NCI-H446 (cell line): ENCODE measurements at places on chromosomes 11 and 22.

GRCh38 chr11:107777110-107777509 lies 65.3 kb upstream of the SLN start:
- no peak for DNase-seq

- DNase-seq, result no peak
Measured at GRCh38 chr11:88341522-88342251, 4.2 kb upstream of the CTSC start.

DNA sequence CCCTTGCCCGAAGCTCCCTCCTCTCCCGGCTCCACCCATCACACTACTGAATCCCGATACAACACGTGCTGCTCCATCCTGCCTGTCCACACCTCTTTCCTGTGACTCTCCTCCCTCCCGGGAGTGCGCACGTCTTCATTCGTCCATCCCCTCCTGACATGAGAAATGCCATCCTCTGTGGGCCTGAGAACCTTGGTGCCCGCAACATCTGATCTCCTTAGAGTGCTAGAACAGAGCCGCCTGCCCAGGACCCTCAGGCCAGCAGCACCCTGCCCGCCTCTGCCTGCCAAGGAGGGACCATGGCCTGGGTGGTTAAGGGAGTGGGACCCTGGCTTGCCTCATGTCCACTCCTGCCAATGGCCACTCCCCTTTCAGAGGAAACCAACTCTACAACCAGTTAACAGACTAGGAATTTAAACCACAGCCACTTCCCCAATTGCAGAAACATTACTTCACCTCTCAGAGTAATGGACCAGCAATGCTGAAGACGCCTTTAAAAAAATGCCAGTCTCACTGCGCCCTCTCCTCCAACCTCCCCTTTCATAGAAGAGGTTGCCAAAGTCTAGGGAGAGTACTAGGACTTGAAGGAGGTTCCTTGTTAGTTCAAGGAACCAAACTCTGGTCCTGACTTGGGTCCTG lies 466.3 kb downstream of the OPCML start:
- no peak for DNase-seq

GRCh38 chr11:18452927-18453326 lies 2.7 kb upstream of the LDHAL6A start:
- no peak for DNase-seq

- DNase-seq, result no peak
Measured at GRCh38 chr22:46175631-46176030, 25.3 kb downstream of the PPARA start.

GRCh38 chr22:46673662-46674236 lies 53.6 kb downstream of the GRAMD4 start:
- DNase-seq, result no peak

- no peak for DNase-seq
Measured at GRCh38 chr11:129849447-129850130, 33.9 kb downstream of the TMEM45B start.

- DNase-seq, result no peak
Measured at GRCh38 chr11:67317888-67318555, 14.7 kb downstream of the SSH3 start.

DNA sequence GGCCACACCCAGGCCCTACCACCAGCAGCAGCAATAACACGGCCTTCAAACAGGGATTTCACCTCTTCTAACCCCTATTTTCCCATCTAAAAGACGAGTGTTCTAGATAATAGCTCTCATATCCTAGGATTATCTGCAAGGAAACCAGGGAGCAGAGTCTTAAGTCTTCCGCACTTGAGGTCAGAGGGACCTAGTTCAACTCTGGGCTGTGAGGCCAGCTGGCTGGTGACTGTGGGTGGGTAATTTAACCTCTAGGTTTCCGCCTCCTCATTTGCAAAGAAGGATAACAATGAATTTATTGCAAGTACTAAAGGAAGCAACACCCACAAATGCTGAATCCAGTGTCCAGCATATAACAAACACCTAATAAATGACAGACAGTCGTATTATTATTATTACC lies 70.1 kb downstream of the LARGE1 start:
- DNase-seq, result no peak

- peak; percentile 26 for DNase-seq
Measured at GRCh38 chr11:61577383-61578118, 3.3 kb downstream of the SYT7 start.
